DND-41 (cell line): ENCODE measurements at places on chromosomes 6 and 20.

- DNase-seq = no peak
Measured at GRCh38 chr6:54053881-54054391, 57.3 kb upstream of the MLIP start.

DNA sequence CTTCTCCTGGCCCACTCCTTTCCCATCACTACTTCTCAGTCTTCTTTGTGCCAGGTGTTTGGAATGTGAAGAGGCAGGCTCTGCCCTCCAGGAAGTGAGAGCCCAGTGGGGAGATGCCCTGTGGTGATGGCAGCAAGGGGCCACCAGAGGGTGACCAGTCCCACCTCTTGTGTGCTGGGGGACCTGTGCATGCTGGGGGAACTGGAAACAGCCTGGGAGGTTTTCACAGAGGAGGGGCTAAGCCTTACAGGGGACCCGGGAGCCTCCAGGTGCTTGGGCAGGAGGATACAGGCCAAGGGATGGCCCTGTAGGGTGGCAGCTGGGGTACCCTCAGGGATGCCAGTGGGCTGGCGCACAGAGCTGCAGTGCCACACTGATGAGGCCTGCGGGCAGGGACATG, 72.3 kb downstream of the RAMACL start:
- no peak for DNase-seq

GRCh38 chr6:75337835-75338580, 53.4 kb upstream of the TMEM30A start:
- no peak for DNase-seq

GRCh38 chr6:35583893-35584688, 71.4 kb upstream of the TULP1 start:
- DNase-seq = peak; percentile 73

DNA sequence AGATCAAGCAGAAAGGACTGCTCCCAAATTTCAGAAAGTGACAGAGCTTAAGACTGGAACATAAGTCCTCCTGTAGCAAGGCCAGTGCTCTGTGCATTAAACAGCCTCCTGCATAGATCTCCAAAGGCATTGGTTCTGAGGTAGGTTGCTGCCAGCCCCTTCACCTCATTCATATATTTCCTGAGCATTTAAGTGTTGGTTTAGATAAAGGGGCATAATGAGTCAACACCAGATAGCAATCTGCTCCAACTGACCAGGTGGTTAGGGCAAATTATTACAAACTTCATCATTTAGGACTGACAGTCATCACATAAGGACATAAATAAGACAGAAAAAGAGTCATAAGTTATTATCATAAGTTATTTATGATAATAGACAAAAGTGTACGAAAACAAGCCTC, 10.7 kb downstream of the PTPRK start:
- DNase-seq = no peak

- DNase-seq = no peak
Measured at GRCh38 chr20:54014293-54014926, 56.0 kb downstream of the BCAS1 start.

GRCh38 chr6:15313367-15313766, 67.5 kb downstream of the JARID2 start:
- no peak for DNase-seq

- DNase-seq = peak; percentile 18
Measured at GRCh38 chr6:138987080-138987642, 892 bp downstream of the REPS1 start.

- DNase-seq = no peak
Measured at GRCh38 chr20:9574776-9575175, 60.4 kb downstream of the LAMP5 start.

DNA sequence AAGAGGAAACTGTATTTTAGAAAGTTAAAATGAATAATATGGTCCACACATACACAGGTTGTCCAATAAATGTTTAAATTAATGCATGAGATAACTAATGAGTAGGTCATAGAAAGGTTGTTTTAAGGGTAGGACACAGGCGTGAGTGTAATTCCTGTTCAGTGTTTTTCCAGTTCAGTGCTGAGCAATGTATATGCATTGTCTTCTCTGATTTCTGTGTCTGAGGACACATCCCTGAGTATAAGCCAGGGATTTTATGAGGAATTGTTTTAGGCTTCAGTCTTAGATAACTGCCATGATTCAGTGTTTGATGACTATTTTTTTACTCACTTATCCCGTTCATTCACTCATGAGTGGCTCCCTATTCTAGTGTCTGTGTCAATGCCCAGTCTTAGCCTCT, 298.5 kb upstream of the TBX18 start:
- DNase-seq = no peak
